ENCODE measurements at places on chromosomes 12 and 14.

DNA sequence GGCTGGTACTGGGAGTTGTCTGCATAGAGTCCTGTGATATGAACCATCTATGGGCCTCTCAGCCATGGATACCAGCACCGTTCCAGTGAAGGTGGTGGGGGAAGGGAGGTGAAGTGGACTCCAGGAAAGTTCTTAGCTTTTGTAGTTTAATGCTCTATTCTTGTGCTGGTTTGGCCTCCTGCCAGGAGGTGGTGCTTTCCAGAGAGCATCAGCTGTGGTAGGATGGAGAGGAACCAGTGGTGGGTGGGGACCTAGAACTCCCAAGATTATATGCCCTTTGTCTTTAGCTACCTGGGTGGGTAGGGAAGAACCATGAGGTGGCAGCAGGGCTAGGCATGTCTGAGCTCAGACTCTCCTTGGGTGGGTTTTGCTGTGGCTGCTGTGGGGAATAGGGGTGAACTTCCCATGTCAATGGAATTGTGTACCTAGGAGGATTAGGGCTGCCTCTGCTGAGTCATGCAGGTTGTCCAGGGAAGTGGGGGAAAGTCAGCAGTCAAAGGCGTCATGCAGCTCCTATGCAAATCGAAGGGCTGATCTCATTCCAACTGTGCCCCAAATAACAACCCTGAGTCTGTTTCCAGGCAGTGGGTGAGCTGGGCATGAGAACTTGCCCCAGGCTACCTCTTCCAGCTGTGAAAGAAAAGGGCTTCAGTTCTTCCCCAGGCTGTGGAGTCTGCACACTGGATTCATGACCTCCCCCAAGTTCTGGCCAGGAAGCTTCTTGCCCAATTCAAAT lies 14.2 kb downstream of the GZMH start:
- no peak for DNase-seq

- DNase-seq, result no peak
These were observed 256.2 kb downstream of the DAD1 start for GRCh38 chr14:22332686-22333421.

- DNase-seq, result no peak
These were observed 1.8 kb downstream of the TBC1D30 start for GRCh38 chr12:64826234-64826633.

DNA sequence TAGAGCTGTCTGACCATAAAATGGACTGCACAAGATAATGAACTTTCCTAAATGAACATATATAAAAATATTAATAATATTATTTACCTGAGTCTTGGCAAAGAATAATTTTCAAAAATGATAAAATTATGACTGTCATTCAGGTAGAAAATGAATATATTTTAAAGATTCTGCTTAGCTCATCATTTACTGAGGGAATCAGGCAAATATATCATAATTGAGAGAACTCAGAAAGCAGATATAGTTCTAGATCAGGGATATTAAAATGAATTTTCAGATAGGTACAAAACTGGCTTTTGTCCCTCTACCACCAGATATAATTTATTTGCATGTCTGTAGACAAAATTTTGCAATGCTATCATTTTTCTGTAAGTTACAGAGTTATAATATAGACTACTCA lies 86.1 kb upstream of the CPM start:
- DNase-seq, result no peak

DNA sequence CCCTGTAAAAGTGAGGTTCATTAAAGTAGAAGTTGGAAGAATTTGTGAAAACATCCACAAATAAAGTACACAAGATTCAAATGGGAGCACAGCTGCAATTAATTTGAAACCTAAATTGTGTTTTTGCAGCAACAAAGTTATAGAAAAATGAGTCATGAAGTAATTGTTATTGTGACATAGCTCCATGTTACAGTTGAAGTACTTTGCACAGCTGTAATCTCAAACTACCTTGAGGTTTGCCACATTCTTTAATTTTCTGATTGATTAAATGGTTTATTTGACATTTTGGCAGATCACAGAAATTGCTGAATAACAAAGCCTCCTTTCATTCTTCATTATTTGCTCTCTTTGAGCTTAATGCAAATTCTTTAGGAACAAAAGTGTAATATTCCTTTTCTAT lies 111.3 kb downstream of the RMST start:
- DNase-seq, result no peak

DNA sequence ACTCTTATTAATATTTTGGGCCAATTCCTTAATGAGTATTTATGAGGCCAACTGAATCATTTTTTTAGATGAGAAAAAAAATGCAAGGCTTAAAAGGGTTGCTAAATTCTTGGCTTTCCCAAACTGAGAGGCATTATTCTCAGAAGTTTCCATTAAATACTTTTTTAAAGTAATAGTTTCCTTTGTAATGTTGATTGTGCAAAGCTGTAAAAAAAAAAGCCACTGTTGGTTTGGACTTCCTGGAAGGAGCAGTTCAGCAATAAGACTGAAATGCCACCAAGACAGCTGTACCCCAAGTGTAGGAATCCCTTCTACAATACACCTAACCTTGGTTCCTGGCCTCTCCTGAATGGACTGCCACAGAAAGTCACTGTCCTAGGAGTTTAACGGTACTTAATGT lies 231.3 kb downstream of the MON2 start:
- DNase-seq, result no peak

DNA sequence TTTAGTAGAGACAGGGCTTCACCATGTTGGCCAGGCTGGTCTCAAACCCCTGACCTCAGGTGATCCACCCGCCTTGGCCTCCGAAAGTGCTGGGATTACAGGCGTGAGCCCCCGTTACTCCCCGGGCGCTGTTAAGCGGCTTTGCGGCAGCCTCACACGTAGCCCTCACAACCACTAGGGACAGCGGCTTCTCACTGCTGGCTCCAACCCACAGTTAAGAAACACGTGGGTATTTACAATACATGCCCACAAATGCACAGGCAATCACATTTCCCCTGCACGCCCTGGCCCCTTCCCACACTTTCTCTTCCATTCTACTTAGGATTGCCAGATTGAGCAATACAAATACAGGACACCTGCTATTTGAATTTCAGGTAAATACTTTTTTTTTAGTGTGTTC lies 37.0 kb upstream of the EIF5 start:
- no peak for DNase-seq

- no peak for DNase-seq
These were observed 74.5 kb downstream of the VWF start for GRCh38 chr12:6049992-6050391.

DNA sequence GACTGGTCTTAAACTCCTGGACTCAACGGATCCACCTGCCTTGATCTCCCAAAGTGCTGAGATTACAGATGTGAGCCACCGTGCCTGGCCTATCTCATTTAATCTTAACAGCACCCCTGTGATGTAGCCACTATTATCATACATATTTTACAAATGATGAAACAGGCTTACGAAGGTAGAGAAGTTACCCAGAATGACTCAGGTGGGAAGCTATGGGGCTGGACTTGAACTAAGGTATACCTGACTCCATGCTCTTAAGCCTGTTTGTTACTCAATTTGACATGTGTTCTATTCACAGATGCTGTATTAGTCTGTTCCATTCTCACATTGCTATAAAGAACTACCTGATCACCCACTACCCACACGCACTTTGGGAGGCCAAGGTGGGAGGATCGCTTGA lies 36.8 kb upstream of the TMPO start:
- DNase-seq, result no peak

GRCh38 chr12:71760471-71760870 lies 5.8 kb downstream of the RAB21 start:
- DNase-seq, result no peak
